Fibroblast of lung (primary cell): ENCODE measurements at places on chromosomes 1 and 21. TPM values are rescaled to one million over a fixed set of nuclear protein-coding genes. Genes with fewer than 3 reads are reported as not detected.

DNA sequence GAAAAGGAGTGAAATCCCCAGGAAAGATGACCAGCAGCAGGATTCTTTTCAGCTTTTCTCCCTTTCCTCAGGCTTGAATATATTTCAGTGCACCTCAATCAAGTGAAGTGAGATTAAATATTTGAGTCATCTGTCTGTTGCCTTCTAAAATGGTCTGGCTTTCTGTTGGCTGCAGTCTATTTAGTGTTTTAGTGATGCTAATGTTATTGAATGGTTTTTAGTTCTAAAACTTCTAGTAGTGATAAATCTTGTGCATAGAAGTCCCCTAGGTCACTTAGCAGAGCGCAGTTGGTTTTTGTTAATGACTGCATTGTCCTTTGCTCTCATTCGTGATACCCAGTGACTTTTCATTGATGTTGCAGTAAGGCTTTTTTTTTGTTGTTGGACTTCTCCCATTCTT lies 53.5 kb downstream of the ITSN1 start:
- H3K4me3 ChIP-seq = no peak overlapping the region
- H3K36me3 ChIP-seq = no peaks in the 10 kb centered on the region
- H3K27ac ChIP-seq = no peak overlapping the region
- no peaks in the 10 kb centered on the region for H3K27me3 ChIP-seq

DNA sequence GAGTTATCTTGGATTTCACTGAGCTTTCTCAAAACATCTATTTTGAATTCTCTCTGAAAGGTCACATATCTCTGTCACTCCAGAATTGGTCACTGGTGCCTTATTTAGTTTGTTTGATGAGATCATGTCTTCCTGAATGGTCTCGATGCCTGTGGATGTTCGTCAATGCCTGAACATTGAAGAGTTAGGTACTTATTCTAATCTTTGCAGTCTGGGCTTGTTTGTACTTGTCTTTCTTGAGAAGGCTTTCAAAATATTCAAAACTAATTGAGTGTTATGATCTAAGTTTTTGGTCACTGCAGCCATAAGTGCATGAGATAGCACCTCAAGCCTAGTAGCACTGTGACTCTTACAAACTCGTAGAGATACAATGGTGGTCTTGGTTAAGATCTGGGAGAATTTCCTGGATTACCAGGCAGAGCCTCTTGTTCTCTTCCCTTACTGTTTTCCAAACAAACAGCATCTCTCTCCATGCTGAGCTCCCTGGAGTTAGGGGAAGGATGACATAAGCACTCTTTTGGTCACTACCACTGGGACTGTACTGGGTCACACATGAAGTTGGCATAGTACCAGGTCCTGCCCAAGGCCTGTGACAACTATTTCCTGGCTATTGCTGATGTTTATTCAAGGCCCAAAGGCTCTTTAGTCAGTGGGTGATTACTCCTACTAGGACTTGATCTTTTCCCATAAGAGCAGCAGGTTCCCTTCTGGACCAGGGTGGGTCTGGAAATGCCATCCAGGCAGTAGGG lies 25.6 kb downstream of the SLC22A15 start:
- H3K27ac ChIP-seq = no peak overlapping the region
- no peaks in the 10 kb centered on the region for H3K27me3 ChIP-seq
- no peaks in the 10 kb centered on the region for H3K4me1 ChIP-seq
- DNase-seq = no peak
- no peaks in the 10 kb centered on the region for H3K36me3 ChIP-seq
- no peak overlapping the region for H3K4me3 ChIP-seq

DNA sequence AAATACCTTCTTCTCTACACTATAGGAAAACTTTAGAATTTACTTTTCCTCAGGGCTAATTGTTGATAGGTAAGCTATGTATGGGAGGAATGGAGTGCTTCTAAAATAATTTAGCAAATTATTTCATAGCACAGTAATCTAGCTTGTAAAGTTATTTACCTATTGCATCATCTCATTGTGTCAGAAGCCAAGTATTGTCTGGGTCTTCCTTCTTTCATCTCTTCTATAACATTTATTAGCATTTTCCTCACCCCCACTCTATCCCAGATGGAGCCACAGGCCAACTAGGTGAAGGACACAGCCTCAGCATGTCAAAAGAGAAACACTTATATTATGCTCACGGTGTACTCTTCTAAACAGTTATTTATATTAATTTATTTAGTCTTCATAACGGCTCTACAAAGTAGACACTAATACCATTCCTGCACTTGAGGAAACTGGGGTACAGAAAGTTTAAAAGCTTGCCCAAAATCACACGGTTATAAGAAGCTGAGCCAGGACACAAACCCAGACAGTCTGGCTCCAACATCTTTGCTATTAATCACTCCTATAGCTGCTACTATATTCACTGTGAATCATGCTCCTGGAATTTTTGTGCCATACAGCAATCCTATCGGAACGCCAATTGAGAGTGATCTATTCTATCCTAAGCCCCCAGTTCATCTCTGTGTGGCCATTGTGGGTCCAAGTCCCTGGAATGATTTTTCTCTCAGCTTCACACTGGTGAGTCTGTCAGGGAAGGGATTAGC lies 43.1 kb downstream of the OR10J5 start:
- no peaks in the 10 kb centered on the region for H3K4me1 ChIP-seq
- no peak for DNase-seq
- no peaks in the 10 kb centered on the region for H3K36me3 ChIP-seq
- no peak overlapping the region for H3K27ac ChIP-seq
- no peak overlapping the region for H3K4me3 ChIP-seq
- no peaks in the 10 kb centered on the region for H3K27me3 ChIP-seq

- no peak for DNase-seq
- H3K36me3 ChIP-seq = no peaks in the 10 kb centered on the region
- no peak overlapping the region for H3K4me3 ChIP-seq
- H3K27ac ChIP-seq = no peak overlapping the region
- no peaks in the 10 kb centered on the region for H3K4me1 ChIP-seq
Measured at GRCh38 chr1:229408458-229409037, 25.3 kb downstream of the ACTA1 start.

- H3K27me3 ChIP-seq = no peaks in the 10 kb centered on the region
- no peak overlapping the region for H3K27ac ChIP-seq
- peaks cover 3% of the 10 kb centered on the region for H3K36me3 ChIP-seq
- no peak overlapping the region for H3K4me3 ChIP-seq
Measured at GRCh38 chr1:35172022-35172421, 20.9 kb downstream of the SFPQ start.

- H3K27me3 ChIP-seq = no peaks in the 10 kb centered on the region
- H3K4me3 ChIP-seq = no peak overlapping the region
- DNase-seq = no peak
- H3K27ac ChIP-seq = no peak overlapping the region
- H3K36me3 ChIP-seq = no peaks in the 10 kb centered on the region
Measured at GRCh38 chr1:101187297-101187696, 49.5 kb upstream of the S1PR1 start.

DNA sequence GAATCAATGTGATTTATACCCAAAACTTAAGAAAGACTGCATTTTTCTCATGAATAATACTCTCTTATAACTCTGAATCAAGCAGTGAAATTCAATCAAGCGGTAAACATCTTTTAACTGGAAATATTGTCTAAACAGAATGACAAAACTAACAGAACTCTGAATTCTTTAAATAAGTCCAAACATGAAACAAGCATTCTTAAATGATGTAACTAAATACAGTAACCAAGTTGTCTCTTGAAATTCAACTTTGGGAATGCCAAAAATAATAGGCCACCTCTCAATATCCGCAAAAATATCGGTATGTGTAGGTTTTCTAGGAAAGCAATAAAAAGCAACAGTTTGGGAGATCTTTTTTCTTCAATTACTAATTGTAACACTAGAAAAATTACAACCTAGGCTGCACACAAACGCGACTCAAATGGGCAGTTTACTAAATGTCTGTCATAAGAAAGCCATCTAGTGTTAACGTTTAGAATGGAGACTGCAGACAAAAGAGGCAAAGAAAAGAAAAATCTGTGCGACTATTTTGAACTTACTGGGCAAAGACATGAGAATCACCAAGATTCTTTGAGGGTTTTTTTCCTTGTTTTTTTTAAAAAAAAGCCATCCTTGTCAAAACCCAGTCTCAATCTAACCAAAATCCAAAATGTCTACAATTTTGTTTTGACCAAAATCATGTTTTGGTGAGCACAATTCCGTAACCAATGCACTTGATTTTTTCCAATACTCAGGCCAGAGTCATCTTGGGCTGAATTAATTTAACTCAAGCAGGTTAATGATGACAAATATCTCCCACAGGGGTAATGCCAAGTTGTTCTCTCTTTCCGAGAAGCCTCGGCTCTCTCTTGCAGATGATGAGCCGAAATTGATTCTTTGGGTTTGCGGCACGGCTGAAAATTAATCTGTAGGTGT lies 1.3 kb downstream of the SIPA1L2 start:
- H3K27ac ChIP-seq = no peak overlapping the region
- peak; percentile 75 for DNase-seq
- H3K27me3 ChIP-seq = peaks cover 11% of the 10 kb centered on the region
- peak overlapping the region; percentile 58 for H3K4me3 ChIP-seq

GRCh38 chr1:12177156-12177998 lies 10.6 kb downstream of the TNFRSF1B start:
- no peaks in the 10 kb centered on the region for H3K27me3 ChIP-seq
- no peak for DNase-seq
- peaks cover 43% of the 10 kb centered on the region for H3K4me1 ChIP-seq

GRCh38 chr1:202323731-202324130 lies 18.0 kb downstream of the UBE2T start:
- H3K27ac ChIP-seq = no peak overlapping the region
- H3K4me1 ChIP-seq = no peaks in the 10 kb centered on the region
- H3K4me3 ChIP-seq = no peak overlapping the region
- H3K36me3 ChIP-seq = no peaks in the 10 kb centered on the region
- peaks cover 7% of the 10 kb centered on the region for H3K27me3 ChIP-seq
- DNase-seq = no peak

- no peak overlapping the region for H3K4me3 ChIP-seq
- H3K36me3 ChIP-seq = no peaks in the 10 kb centered on the region
- no peaks in the 10 kb centered on the region for H3K27me3 ChIP-seq
- DNase-seq = no peak
- H3K27ac ChIP-seq = no peak overlapping the region
Measured at GRCh38 chr1:45998020-45998617, 134.3 kb downstream of the PIK3R3 start.

GRCh38 chr1:109267743-109268300 lies 15.1 kb downstream of the PSRC1 start:
- H3K4me3 ChIP-seq = no peak overlapping the region
- H3K27ac ChIP-seq = no peak overlapping the region
- H3K27me3 ChIP-seq = no peaks in the 10 kb centered on the region
- H3K4me1 ChIP-seq = no peaks in the 10 kb centered on the region

DNA sequence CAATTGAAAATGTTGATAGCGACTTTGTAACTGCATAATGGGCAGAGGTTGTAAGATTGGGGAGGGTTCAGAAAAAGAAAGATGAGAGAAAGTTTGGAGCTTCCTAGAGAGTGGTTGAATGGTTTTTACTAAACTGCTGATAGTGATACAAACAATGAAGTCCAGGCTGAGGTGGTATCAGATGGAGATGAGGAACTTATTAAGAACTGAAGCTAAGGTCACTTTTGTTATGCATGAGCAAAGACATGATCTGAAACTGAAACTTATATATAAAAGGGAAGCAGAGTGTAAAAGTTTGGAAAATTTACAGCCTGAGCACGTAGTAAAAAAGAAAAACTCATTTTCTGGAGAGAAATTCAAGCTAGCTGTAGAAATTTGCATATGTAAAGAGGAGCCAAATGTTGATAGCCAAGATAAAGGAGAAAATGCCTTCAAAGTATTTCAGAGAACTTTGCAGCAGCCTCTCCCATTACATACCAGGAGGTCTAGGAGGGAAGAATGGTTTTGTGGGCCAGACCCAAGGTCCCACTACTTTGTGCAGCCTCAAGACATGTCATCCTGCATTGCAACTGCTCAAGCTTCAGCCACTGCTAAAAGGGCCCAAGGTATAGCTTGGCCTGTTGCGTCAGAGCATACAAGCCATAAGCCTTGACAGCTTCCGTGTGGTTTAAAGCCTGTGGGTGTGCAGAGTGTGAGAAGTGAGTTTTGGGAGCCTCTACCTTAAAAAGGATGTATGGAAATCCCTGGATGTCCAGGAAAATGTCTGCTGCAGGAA lies 843.9 kb downstream of the AMY1C start:
- H3K4me3 ChIP-seq = no peak overlapping the region
- H3K4me1 ChIP-seq = no peaks in the 10 kb centered on the region
- DNase-seq = no peak
- H3K36me3 ChIP-seq = no peaks in the 10 kb centered on the region

DNA sequence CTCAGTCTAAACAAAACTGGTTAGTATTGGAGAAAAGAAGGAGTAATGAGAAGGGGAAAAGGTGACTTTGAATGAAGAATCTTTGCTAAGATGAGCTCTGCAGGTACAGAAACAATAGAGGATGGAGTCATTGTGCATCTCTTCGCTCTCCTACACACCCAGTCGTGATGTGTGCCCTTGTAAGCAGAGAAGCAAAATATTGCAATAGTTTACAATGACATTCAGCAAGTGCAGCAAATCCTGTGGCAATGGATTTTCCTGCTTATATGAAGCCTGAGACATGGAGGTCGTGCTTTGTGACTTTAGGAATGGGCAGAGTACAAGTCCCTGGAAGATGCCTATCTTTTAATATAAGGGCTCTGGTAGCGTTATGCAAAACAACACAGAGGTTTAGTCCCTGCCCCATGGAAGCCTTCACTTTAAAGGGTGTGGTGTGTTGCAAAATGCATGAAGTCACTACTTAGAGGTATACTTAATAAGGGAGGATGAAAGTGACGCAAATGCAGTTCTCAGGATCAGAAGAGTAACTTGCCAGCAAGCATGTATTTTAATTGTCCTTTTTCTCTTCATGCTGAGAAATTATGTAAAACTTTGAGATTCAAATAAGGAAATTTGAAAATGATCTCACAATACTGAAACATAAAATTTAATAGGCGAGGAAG lies 88.0 kb upstream of the IVNS1ABP start:
- H3K4me3 ChIP-seq = peak overlapping the region; percentile 24
- H3K27me3 ChIP-seq = no peaks in the 10 kb centered on the region

- no peaks in the 10 kb centered on the region for H3K27me3 ChIP-seq
- no peak overlapping the region for H3K27ac ChIP-seq
- H3K4me3 ChIP-seq = no peak overlapping the region
Measured at GRCh38 chr1:164628772-164629171, 69.8 kb downstream of the PBX1 start.

ADAM30 gene
- total RNA-seq = not detected in 2 replicates

ALG14 gene
- total RNA-seq = 3.8 and 4.6 TPM in 2 replicates

KRTAP15-1 gene
- not detected in 2 replicates for total RNA-seq

GBP3 gene
- 44.9 and 46.0 TPM in 2 replicates for total RNA-seq

CACNA1S gene
- not detected in 2 replicates for total RNA-seq

SLC35F3 gene
- total RNA-seq = not detected in 2 replicates

TRPM2 gene
- not detected in 2 replicates for total RNA-seq

APOBEC4 gene
- total RNA-seq = not detected in 2 replicates

ZNF326 gene
- total RNA-seq = 7.2 and 8.1 TPM in 2 replicates

IGSF21 gene
- total RNA-seq = not detected in 2 replicates

C1orf53 gene
- total RNA-seq = 1.8 and 3.0 TPM in 2 replicates
